GM13977 (cell line): ENCODE measurements at places on chromosomes 5 and 9.

DNA sequence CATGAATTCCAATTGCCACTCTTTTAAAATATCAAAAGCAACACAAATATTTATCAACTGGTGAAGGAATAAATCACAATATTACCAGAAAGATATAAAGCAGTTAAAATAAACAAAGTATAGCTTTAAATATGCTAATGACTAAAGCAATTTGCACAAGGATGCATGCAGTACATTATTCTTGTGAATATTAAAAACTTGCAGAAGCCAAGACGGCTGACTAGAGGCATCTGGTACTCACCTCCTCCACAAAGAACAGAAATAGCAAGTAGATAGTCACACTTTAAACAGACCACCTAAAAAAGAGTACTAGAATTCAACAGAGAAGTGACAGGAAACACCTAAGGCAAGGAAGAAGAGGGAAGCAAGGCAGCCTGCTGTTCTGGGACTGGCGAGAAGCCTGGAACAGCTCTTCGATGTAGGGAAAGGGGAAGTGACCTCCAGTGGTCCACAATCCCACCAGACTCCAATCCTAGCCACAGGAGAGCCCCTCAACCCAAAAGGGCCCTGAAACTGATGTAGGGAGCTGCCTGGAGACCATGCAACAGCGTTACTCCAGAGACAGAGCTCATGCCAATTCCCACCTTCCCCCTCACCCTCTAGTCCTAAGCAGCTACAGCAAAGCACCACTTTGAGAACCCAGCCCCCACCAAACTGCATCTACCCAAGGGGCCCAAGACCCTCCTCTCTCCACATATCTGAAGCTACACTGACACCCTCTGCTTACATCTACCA is 86.3 kb downstream of the LPAR1 start:
- no peak for DNase-seq

DNA sequence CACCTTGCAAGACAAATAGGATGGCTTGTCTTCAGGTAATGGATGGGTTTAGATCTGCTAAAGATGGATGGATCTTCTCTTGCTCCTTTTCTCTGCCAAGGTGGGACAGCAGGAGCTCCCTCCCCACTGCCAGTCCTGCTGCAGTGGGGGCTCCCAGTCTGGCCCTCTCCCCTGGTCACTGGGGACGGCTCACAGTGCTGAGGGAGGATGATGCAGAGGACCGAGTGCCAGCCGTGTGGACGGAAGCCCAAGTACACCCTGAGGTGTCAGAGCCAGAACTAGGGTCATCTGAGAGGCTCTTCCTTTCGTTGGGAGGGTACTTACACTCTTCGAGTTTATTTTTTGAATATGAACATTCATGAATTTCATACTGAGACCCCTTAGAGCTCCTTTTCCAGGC is 5.7 kb downstream of the CCDC69 start:
- no peak for DNase-seq

DNA sequence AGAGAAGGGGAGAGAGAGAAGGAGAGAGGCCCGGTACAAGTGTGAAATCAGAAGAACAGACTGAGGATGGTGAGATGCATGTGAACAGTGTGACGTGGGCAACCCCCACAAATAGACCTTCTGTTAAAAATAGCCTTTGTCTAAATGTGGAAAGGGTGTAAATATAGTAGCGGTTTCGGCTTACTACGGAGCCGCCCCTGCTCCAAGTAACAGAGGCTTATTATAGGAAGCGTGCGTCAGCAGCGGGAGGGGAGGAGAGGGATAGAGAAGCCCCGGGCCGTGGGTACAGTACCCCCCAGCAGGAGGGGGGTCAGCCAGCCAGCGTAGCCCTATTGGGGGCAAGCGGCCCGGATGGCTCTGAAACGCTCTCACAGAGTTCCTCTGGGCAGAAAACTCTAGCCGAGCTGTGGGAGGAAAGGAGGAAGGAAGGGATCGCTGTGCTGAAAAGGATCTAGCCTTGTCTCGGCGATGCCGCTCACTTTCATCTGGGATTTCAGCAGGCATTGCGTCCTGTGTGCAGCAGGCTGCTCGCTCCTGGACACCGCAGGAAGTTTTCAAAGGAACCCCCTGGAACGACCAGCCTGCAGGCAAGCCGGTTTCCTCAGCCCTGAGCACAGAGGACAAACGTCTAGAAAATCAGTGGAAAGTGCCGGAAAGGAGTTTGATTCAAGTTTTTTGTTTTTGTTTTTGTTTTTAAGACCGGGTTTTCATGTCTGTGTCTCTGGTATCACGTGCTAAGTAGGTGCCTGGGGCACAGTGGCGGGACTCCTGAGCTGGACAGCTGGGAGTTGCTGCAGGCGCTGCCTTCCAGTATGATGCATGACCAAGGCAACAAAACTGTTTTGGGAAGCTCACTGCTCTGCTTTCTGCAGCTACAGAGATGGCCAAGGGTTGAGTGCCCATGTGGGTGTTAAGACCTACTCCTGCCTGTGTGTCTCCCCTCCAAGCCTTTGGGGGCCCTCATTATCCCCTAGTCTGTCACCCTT is 146.6 kb downstream of the SEC61B start:
- peak; percentile 69 for DNase-seq

DNA sequence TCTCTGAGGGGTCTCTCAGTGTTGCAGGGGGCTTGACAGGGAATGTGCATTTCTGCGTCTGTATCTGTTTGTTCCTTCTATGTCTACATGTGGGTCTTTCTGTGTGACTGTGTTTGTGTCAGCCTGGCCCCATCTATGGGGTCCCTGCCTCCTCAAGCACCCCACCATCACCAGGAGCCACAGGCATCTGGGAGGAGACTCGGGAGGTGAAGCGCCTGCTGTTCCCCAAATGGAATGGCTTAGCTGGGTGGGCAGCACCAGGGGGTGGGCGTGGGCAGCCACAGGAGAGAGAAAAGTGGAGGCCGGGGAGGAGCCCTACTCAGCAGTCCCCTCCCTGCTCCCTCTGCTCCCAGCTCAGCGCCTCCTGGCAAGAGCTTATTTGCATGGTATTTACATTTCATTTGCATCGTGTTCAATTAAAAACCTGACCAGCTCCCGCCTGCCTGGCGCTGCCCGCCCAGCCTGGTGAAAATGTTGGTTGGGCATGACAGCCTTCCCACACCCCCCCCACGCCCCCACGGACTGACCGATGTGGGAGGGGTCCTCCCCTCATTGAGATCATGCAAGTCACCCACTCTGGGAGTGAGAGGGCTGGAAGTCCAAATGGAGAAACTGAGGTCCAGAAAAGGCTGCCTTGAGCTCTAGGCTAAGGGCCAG is 50.5 kb downstream of the CXXC5 start:
- DNase-seq: no peak

GRCh38 chr9:114484854-114485443 is 20.3 kb downstream of the WHRN start:
- DNase-seq: peak; percentile 42

DNA sequence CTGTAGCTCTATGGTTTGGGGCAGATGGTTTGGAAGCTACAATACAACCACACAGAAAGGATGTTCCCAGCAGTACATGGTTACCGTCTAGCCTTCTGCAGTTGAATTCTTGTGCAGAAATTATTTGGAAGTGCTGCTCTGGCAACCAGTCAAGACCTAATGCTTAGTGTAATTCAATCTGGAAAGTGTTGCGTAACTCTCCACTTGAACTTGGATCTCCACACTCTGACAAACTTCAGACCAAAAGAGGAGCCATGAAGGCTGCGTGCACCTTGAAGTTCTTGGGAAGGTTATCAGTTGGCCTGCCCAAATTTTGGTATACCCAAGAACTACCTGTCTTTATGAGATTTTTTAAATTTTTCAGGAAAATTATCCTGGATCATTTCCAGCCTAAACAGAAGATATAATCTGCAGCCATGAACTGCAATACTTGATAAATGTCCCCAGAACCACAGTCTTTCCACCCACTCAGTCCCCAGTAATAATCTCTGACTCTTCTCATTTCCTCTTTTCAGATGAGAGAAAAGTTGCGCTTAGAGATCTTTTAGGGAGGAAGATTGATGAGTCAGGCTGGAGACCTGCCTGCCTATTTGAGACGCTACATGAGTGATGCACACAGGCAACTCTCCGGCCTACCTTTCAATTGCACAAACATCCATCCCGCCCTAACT is 159.9 kb downstream of the FANCC start:
- DNase-seq: peak; percentile 58

- DNase-seq: no peak
Observed at GRCh38 chr5:35342664-35343063, 112.4 kb upstream of the PRLR start.

DNA sequence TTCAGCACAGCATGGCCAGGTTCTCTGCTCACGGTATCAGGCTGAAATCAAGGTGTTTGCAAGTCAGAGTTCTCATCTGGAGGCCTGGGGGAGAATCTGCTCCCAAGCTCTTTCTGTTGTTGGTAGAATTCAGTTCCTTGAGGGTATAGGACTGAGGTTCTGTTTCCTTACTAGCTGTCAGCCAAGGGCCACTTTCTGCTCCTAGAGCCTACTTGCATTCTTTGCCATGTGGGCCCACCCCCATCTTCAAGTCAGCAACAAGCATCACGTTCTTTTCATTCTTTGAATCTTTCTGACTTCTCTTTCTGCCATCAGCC is 7.4 kb upstream of the CDC42SE2 start:
- no peak for DNase-seq

DNA sequence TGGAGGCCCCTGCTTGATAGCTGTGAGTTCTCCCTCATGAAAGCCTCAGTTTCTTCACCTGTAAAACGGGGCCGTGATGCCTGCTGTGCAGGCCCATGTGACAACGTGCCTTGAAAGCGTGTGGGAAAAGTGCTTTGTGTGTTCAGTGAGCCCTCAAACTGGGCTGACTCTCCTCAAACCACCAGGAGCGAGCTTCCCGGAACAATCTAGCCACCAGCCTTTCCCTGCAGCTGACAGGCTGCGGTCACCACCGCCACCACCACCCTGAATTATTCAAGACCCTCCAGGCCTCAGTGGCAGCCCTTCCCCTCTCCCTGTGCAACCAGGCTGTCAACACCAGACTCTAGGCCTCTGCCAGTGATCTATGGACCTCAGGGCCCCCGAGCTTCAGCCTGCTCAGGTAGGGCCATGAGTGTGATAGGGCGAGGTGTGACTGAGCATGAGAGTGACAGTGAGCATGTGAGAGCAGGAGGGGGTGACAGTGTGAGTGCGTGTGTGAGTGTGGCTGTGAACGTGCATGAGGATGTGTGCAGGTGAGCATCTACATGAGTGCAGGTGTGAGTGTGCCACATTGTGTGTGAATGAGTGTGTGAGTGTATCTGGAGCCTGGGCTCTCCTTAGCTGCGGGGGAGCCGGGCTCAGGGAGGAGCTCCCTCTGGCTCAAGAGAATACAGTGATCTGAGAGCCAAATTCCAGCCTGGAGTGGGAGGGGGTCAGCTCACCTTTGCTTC is 53.3 kb upstream of the PSD2 start:
- DNase-seq: no peak

DNA sequence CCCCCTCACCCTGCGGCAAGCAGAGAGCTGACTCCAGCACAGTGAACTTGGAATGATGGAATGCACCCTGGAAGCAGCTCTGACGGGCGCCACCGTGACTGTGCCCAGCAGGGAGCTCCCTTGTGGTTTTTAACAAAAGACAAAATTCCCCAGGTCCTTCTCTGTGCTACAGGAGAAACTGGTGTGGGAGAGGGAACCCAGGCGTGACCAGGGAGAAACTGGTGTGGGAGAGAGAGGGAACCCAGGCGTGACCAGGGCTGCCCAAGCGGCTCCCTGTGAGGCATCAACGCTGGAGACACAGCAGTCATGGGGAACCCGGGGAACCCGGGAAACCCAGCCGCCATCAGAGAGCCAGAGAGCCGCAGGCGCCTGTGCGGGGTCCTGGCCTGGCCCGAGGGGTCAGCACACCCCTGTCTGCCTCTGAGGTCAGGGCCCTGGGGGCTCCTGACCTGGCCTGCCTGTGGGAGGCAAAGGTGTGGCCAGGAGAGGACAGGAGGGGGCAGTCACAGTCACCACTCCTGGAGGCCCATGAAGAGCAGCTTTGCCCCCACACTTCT is 3.1 kb upstream of the AHRR start:
- DNase-seq: peak; percentile 27

- DNase-seq: peak; percentile 7
Observed at GRCh38 chr5:84274585-84275468, 109.9 kb downstream of the EDIL3 start.

GRCh38 chr5:142590451-142591231 is 95.2 kb downstream of the FGF1 start:
- DNase-seq: no peak

- peak; percentile 89 for DNase-seq
Observed at GRCh38 chr5:148383564-148384379, at the start of gene FBXO38. Gene FBXO38, plus strand, starts transcription at chr5:148383958. Its CDS starts 10,819 bp downstream, at chr5:148394777.

GRCh38 chr5:61252643-61252925 is 79.5 kb upstream of the ZSWIM6 start:
- DNase-seq: no peak

DNA sequence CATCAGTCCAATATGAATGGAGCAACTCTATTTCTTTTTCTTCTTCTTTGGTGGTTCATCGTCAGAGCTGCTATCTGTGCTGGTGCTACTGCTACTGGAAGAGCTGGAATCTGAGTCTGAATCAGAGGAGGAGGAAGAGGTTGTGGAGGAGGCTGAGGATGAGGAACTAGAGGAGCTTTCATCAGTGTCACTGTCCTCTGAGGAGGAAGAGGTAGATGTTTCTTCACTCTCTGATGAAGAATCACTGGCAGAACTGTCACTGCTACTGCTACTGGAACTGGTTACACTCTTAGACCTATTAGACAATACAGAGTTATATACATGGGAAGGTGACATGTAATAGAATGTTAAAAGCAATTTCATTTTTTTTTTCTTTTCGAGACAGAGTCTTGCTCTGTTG is 27.8 kb downstream of the ZCCHC10 start:
- no peak for DNase-seq

GRCh38 chr5:123512611-123513461 is 859 bp downstream of the CSNK1G3 start:
- peak; percentile 66 for DNase-seq

DNA sequence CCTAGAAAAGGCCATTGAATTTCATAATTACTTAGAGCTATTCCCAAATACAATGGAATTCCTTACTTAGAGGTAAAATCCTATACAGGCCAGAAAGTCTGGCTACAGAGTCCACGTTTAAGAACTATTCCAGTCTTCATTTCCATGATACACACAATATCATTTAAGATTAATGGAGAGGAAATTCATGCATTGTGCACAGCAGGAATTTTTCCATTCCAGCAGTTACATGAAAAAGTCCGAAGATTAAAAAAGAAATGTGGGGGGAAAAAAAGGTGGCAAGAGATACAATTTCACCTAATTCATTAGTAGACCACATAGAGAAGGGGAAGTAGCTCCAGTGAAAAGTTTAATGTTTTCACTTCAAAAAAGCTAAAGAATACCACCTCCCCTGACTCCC is 63.1 kb downstream of the CHD1 start:
- DNase-seq: no peak

DNA sequence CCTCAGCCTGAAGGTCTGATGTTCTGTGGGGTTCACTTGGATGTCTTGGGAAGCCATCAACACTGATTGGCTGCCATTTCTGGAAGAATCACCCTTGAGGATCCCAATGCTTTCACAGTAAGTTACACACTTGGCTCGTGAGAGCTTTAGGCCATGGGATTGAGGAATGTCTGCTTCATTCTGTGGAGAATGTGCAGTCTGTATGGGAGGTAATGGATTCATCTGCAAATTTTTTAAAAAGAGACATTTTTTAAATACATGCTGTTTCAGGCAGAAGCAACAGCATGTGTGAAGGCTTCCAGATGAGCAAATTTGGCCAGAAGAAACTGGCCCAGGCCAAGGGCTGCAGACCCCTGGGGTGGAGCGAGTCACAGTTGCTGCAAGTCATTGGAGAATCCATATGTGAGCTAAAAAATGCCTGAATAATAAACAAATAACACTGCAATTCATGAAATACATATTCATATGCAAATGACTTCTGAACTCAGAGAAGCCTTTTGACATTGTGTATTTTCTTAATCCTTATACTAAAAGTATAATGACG is 146.3 kb upstream of the RASEF start:
- no peak for DNase-seq

- no peak for DNase-seq
Observed at GRCh38 chr5:168152660-168153059, 138.8 kb upstream of the WWC1 start.
